ENCODE measurements at places on chromosomes 2 and 18. TPM values are rescaled to one million over a fixed set of nuclear protein-coding genes. Genes with fewer than 3 reads are reported as not detected.

PDE11A gene
- 0.82 TPM for total RNA-seq

FAM124B gene
- total RNA-seq: 2.0 TPM

ALKAL2 gene
- 18.2 TPM for total RNA-seq

CFAP221 gene
- total RNA-seq: 58.7 TPM

MRO gene
- 2.9 TPM for total RNA-seq

UGT1A8 gene
- total RNA-seq: not detected

IL1A gene
- 0.13 TPM for total RNA-seq

DNA sequence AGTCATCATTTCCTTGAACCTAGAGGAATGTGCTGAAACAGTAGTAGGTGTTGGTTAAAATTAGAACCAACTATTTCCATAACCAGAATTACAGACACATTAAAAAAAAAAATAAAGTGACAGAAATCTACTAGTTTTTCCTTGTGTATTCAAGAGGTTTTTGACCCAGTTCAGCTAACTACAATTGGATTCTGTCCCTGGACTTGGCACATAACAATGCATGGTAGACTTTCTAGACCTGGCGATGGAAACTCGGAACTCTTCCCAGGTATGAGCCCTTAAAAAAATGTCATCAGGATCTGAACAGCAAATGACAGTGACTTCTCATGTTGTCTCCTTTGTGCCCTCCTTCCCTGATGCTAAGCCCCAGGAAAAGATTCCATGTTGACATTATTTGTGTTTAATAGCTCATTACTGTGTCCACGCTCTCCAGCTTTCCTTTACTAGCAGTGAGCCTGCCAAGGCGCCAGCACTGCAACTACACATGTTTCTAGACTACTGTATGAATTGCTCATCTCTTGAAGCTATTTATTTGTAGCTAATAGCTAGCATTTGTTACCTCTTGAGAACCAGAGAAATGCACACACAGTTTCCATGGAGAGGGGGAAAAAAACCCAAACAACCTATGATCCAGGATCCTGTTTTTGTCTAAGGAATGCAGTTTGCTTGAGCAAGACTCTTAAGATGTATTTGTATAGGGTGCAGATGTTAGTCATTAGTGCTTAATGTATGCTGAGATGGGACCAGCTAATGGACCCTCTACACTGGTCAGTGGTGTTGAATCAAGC, 148.5 kb downstream of the FMNL2 start:
- DNase-seq: no peak

- DNase-seq: no peak
Observed at GRCh38 chr2:224545884-224546644, 39.1 kb downstream of the CUL3 start.

DNA sequence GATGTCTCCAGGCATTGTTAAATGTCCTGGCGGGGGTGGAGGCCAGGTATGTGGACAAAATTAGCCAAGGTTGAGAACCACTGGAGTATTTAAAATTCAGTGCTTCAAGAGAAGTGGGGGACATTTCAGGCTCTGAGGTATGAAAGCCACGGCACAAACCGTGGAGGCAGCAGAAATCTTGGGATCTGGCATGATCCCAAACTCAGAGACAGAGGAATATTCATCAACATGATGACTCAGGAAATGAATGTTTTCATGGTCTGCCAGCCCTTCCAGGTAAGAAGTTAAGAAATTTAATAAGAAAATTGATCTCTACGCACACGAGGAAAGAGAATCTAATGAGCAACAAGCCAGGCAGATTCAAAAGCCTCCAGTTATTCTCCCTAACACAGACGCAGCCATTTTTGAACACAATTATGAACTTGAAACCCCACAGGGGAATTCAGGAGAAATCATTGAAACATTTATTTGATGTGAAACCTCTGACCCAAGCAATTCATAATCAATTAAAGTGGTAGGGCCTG, 11.3 kb upstream of the GRP start:
- DNase-seq: peak; percentile 11

- no peak for DNase-seq
Observed at GRCh38 chr18:49023271-49023937, 72.6 kb upstream of the SMAD7 start.

DNA sequence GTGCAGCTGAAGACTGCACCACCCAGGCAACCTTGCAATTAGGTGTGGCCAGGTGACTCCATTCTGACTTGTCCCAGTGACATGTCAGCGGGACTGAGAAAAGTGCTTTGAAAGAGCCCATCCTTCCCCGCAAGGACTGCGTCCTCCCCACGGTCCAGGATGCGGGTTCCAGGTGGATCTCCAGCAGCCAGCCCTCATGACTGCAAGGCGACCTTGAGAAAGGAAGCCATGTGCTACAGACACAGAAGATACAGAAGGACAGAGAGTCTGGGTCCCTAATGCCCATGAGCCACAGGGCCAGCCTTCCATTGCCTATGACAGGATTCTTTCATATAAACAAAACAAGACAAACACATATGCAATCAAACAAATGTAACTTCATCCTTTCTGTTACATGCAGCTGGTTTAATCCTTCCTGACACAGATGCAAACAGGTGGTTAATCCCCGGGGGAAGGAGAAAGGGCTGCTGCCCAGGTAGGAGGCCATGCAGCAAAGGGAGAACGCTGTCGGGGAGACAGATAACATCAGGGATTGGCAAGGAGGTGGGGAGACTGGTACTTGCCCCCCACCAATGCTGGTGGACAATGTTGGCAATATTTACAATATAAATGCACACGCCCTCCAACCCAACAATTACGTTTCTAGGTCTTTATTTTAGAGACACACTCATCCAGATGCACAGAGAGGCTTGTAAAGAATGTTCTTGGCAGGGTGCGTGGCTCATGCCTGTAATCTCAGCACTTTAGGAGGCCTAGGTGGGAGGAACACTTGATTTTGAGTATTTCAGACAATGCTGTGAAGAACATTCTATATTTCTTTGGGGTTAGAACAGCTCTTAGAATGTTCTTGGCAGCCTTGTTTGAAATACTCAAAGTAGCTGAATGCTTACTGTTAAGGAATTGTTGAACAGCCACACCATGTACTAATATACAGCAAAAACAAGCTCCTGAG, 64.8 kb downstream of the NCAPH start:
- no peak for DNase-seq

DNA sequence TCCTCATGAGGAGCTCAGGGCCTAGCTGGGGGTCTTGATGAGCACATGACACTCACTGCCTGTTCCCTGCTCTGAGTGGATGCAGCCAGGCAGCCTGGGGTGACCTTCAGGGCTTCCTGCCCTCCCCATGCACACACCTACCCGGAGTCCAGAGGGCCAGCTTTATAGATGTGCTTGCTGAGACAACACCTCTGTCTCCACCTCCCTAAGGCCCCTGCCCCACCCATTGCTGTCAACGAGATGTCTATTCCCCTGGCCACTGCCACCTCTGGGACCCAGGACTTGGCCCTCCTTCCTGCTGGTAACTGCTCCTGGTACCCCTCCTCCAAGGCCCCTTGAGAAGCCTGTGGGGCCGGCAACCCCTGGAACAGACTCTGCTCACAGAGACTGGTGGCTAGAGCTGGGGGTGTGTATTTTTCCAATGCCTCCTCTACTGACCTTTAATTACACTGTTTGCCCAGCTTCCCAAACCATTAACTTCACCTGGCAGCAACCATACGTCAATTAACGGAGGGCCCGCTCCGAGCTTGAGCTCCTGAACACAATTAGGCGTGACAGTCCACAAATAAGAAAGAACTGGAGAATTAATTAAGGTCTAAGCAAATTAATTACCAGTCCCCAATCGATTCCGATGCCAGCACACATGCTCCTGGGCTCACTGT, 66.3 kb downstream of the EMX1 start:
- peak; percentile 53 for DNase-seq

- DNase-seq: no peak
Observed at GRCh38 chr2:199463708-199464605, 6.2 kb upstream of the SATB2 start.

- no peak for DNase-seq
Observed at GRCh38 chr2:131112529-131112928, 7.4 kb downstream of the PLEKHB2 start.

GRCh38 chr18:74916773-74917393, 292.1 kb downstream of the PTGR3 start:
- DNase-seq: no peak

- peak; percentile 68 for DNase-seq
Observed at GRCh38 chr2:120825370-120826259, 89.9 kb downstream of the GLI2 start.

- DNase-seq: no peak
Observed at GRCh38 chr2:202653890-202654289, 19.1 kb downstream of the FAM117B start.

- no peak for DNase-seq
Observed at GRCh38 chr18:79540904-79541282, 138.7 kb upstream of the CTDP1 start.

GRCh38 chr2:161780881-161781280, 156.7 kb downstream of the SLC4A10 start:
- no peak for DNase-seq

DNA sequence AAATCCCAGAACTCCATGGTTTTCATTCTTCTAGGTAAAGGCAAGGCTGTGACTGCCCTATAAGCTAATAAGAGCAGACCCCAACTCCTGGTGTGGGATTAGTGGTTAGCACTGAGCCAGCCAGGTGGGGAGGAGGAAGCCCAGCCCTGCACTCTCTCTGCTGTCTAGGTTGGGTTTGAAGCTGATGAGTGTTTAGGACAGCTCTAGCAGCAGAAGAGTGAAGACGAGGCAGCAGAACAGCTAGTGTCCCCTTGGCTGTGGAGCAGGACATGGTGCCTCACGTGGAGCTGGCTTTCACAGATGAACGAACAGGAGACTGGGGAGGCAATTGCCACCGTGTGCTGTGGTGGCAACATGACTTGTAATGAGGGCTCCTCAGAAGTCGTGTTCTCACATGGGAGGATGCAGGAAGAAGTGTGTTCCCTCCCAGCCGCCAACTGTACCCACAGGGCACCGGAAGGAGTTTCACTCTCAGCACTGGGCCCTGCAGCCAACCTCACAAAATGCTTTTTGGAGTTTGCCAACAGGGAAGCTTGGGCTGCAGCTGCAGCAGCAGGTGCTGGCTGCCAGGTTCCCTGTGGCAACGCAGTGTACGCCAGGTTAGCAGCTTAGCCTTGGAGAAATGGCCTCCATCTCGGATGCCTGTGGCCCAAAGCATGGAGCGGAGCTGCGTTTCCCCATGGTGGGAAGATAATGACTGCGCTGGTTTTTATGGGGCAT, 328.2 kb downstream of the SETBP1 start:
- DNase-seq: no peak

- no peak for DNase-seq
Observed at GRCh38 chr2:28915939-28916338, 21.5 kb downstream of the WDR43 start.

- no peak for DNase-seq
Observed at GRCh38 chr2:158174495-158174894, 72.8 kb downstream of the UPP2 start.

DNA sequence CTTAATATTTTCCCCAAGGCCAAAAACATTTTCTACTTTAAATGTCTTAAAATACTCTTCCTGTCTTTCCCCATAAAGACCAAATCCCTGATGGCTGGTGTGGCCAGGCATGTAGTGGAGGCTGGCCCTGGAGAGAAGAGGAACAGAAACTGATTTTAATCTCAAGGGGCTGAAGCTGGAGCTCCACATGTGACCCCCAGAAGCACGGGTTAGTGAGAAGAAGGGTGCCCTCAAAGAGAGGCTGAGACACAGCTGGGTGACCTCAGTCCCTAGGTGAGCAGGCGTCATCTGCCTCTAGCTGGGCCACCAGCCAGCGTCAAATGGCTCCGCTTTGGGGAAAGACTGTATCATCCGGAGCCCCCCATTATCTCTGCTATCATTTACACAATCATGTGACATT, 19.3 kb upstream of the TMEM18 start:
- no peak for DNase-seq

GRCh38 chr2:146762786-146763185, 1082.0 kb upstream of the ACVR2A start:
- DNase-seq: no peak

DNA sequence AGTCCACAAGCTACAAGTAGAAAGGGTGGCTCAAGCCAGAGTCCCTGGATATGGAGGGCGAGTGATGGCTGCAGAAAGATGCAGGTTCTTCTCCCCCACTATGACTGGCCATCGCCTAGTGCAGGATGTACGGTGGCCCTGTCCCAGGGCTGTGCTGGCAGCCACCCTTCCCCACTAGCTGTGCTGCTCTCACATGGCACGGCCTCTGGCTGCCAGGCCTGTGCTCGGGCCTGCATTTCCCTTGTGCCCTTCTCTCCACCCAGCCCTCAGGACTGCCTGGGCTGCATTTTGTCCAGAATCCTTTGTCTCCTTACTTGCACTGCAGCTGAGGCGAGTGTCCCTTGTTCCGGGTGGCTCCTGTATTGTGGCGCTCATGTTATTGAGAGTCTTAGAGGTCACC, 1.6 kb upstream of the RAMP1 start:
- DNase-seq: no peak

- DNase-seq: no peak
Observed at GRCh38 chr2:198957181-198957580, 500.6 kb downstream of the SATB2 start.

DNA sequence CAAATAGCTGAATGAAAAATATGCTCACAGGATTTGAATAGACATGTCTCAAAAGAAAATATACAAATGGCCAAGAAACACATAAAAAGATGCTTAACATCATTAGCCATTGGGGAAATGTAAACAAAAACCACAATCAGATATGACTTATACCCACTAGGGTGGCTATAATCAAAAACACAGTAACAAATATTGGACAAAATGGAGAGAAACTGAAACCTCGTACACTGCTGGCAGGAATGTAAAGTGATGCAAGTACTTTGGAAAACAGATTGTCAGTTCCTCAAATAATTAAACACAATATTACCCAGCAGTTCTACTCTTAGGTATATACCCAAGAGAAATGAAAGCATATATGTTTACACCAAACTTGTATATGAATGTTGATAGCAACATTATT, 213.0 kb downstream of the PHLPP1 start:
- DNase-seq: no peak

GRCh38 chr18:12796448-12796847, 87.6 kb downstream of the PTPN2 start:
- DNase-seq: no peak

GRCh38 chr18:29147944-29148343, 971.0 kb upstream of the CDH2 start:
- DNase-seq: no peak

GRCh38 chr2:85797263-85797660, 43.5 kb downstream of the ATOH8 start:
- peak; percentile 31 for DNase-seq

DNA sequence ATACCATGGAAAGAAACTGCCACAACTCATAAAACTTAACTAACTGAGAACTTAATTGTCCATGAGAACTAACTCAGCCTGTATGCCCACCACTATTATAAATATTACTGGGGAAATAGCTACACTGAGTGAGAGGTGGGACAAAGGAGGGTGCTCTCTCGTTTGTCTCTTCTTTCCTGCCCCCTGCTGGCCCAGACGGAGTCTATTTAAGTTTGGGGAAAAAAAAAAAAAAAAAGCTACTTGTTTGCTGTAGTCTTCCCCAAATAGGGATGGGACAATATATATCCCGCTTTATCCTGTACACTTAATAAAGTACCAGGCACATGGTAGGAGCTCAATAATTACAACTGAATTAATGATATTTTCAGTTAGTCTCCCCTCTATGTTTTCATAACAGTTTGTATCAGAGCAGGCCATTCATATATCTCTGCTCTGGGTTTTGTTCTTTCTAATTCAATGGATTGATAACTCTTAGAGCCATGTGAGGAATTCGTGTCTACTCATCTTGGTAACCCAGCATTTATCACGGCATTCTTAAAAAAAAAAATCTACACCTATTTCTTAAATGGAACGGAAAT, 647.6 kb upstream of the PKDCC start:
- DNase-seq: no peak

GRCh38 chr2:20352230-20352578, 1.6 kb upstream of the PUM2 start:
- no peak for DNase-seq

- no peak for DNase-seq
Observed at GRCh38 chr2:200741468-200742202, 70.1 kb upstream of the BZW1 start.
